Fibroblast of the aortic adventitia (primary cell): ENCODE measurements at places on chromosomes 2 and 18. TPM values are rescaled to one million over a fixed set of nuclear protein-coding genes. Genes with fewer than 3 reads are reported as not detected.

The RNU2-63P gene
- total RNA-seq: not detected in 2 replicates

The THSD7B gene
- 0.36 TPM in 1 of 2 replicates, not detected in the other for total RNA-seq

The RESP18 gene
- total RNA-seq: not detected in 2 replicates

The TOGARAM2 gene
- under 0.01 TPM in 1 of 2 replicates, not detected in the other for total RNA-seq

The EML4 gene
- 49.9 and 50.9 TPM in 2 replicates for total RNA-seq

The AMER3 gene
- total RNA-seq: not detected in 2 replicates

The ABCG5 gene
- total RNA-seq: not detected in 2 replicates

The EML6 gene
- 0.49 and 2.8 TPM in 2 replicates for total RNA-seq

The FHOD3 gene
- 3.0 and 3.3 TPM in 2 replicates for total RNA-seq
